ELR (cell line): ENCODE measurements at places on chromosomes 4 and X.

DNA sequence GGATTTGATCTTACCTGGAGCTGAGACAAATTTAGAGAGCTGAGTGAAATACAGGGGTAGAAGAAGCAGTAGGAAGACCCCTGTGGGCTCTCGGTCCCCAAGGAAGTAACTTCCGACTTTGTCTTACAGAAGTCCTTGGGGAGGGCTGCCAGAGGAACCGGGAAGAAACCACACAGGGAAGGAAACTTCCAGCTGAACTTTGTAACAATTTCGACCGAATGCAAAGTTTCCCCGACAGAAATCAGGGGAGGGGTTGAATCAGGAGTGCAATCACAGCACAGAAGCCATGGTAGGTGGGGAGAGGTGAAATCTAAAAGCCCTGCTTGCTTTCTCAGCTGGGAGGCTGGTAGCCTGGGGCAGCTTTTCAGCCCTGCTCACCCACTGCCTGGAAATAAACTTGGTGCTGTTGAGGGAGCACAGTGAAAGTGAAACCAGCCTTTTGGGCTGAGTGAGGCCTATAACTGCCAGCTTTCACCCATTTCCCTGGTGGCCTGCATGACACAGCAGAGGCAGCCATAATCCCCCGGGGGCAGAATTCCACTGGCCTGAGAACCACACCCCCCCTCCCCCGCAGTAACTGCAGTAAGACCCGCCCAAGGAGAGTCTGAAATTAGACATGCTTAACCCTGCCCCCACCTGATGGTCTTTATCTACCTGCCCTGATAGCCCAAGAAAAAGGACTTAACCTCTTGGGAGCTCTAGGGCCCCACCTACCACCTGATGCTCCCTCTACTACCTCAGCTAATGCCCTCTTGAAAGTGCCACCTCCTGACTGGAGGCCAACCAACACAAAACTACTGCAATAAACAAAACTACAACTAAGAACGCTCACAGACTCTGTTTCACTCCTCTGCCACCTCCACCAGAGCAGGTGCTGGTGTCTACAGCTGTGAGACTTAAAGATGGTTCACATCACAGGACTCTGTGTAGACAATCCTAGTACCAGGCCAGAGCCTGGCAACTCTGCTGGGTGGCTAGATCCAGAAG lies 248.2 kb downstream of the PARM1 start:
- DNase-seq = peak; percentile 69

GRCh38 chr4:21991050-21991449 lies 42.5 kb upstream of the KCNIP4 start:
- DNase-seq = peak; percentile 2

- DNase-seq = peak; percentile 58
These were observed at the start of gene STK26 for GRCh38 chrX:132022967-132023895. TSS of gene STK26 (plus strand) at chrX:132023302. CDS start at chrX:132023618, 316 bp downstream.

- DNase-seq = no peak
These were observed 41.6 kb downstream of the TRPC5OS start for GRCh38 chrX:111917591-111917990.

- peak; percentile 6 for DNase-seq
These were observed 544.7 kb downstream of the SPRY1 start for GRCh38 chr4:123941306-123941705.

- no peak for DNase-seq
These were observed 28.5 kb downstream of the ACSL4 start for GRCh38 chrX:109704563-109704962.

- DNase-seq = no peak
These were observed 1618.0 kb upstream of the PCDH10 start for GRCh38 chr4:131531087-131531486.

GRCh38 chr4:172982151-172982590 lies 186.4 kb upstream of the GALNT7 start:
- DNase-seq = peak; percentile 50

GRCh38 chr4:8938623-8939022 lies 67.0 kb upstream of the HMX1 start:
- no peak for DNase-seq

- peak; percentile 10 for DNase-seq
These were observed 1.1 kb upstream of the DUSP21 start for GRCh38 chrX:44842550-44843317.

GRCh38 chr4:135239964-135240363 lies 1038.4 kb upstream of the PABPC4L start:
- DNase-seq = peak; percentile 41

DNA sequence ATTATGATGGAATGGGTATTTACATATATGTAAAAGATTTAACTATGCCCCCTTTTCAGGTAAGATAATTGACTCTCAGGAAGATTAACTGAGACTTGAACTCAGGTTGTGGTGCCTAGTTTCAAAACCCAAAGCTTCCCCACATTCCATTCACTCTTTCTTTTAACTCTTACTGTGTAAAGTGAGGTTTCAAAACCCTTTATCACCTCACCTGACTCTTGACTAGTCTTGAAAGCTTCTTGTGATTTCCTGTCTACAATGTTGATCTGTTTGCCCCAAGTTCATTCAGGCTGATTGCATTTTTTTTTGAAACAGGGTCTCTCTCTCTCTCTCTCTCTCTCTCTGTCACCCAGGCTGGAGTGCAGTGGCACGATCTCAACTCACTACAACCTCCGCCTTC lies 40.5 kb upstream of the RAPGEF2 start:
- DNase-seq = no peak

GRCh38 chr4:13209600-13209999 lies 274.5 kb downstream of the RAB28 start:
- no peak for DNase-seq

- no peak for DNase-seq
These were observed 30.5 kb upstream of the PRKX start for GRCh38 chrX:3743801-3744439.

DNA sequence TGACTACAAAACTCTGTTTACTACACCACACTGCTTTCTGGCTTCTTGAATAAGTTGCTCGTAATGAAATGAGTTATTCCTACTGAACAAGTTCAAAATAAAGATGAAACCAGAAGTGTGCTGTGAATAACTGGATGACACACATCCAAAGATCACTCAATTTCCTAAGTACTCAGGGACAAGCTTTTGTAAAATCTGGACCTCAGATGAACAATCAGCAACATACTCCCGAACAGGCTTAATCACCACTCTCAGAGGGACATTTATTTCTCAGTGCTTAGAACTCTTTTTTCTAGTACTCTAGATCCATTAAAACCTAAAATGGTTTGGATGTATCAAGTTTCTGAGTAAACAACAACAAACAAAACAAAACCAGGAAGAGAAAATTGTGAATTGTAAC lies 61.5 kb upstream of the EXOC1L start:
- DNase-seq = peak; percentile 9

DNA sequence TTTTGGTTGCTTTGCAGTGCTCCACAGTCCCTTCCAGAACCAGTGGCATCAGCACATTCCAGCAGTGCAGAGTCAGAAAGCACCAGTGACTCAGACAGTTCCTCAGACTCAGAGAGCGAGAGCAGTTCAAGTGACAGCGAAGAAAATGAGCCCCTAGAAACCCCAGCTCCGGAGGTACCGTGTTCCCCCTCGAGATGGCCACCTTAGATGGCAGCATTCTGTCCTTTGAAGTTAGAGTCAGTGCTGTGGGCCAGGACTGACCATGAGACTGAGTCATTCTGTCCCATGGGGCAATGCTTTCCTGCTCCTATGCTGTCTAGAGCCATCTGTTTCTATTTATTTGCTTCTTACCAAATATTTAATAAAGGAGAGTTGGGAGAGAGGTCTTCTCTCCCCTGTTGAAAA lies 112.3 kb downstream of the KLHL8 start:
- peak; percentile 90 for DNase-seq

DNA sequence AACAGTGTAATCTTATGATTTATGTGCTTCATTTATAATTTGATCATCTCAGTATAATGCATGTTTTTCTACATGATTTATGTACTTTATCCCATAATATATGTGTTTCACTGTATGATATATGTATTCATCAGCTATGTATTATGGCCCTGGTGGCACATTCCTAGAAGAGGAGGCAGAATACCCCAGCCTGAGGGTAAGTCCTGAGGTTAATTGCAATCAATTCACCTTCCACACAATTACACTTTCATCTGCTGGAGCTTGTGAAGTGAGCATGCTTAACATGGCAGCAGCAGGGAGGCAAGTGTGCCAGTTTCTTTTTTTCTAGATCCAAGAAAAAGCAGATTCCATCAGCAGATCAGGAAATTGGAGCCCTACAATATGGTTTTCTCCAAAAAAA lies 81.2 kb downstream of the CXXC4 start:
- DNase-seq = no peak

- no peak for DNase-seq
These were observed 89.7 kb downstream of the ZNF718 start for GRCh38 chr4:213971-214370.

GRCh38 chr4:3299976-3300671 lies 7.3 kb downstream of the RGS12 start:
- DNase-seq = no peak

- no peak for DNase-seq
These were observed 402.4 kb upstream of the NDST4 start for GRCh38 chr4:115515772-115516171.

DNA sequence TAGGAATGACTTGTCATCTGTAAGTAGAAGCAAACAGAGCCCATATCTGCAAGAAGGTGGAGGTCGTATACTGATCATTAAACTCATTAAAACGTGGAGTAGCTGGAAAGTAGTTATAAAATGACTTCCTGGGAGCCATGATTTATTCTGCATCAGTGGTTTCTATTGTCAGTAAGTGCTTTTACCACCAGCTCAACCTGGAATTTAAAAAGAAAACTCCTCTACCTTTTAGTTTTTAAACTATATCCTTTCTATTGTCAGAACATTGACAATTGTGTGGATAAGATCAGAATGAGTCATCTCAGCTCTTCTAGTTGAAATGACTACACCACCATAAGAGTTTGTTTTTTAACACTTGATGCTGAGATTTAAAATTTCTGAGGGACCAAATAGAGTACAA lies 651.2 kb upstream of the GALNT7 start:
- peak; percentile 22 for DNase-seq

GRCh38 chr4:20614816-20615215 lies 85.4 kb upstream of the PACRGL start:
- no peak for DNase-seq

DNA sequence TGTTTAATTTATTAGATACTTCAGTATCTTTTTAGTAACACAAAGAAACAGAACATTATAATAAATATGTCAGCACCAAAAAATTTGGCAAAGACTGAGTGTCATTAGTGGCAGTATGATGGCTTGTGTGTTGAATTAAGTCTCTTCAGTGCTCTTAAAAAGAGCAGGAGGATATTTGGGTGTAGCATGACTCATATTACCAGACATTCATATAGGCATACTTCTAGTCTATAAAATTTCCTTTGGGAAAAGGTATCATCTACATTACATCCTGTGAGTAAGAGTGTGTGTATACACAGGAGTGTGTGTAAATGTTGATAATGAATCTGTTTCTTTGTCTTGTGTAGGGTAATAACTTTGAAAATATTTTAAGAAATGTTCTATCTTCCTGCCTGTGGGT lies 135.7 kb downstream of the CNKSR2 start:
- peak; percentile 67 for DNase-seq

- DNase-seq = peak; percentile 88
These were observed 180.4 kb upstream of the FAT1 start for GRCh38 chr4:186904101-186904500.

DNA sequence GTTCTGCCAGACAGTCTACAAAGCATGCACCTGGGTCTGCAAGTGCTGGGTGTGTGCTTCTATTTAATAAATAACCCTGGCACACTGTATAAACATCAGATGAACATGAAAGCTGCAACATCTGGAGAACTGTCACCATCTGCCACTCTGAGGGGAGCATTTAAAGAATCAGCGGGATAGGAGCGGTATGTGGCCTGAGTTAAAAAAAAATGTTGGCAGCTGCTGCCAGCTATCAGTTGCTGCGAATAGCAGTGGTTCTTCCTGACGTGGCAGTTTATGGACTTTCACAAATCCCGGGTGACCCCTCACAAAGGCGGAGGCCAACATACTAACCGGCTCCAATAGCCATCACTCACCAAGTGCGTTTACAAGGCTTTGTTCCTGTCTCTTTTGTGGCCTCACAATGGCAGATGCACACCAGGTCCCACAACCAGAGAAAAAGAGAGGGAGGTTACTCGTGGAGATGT lies 95.1 kb downstream of the RASL11B start:
- DNase-seq = no peak

GRCh38 chrX:123835661-123836371 lies 24.0 kb upstream of the XIAP start:
- peak; percentile 82 for DNase-seq

DNA sequence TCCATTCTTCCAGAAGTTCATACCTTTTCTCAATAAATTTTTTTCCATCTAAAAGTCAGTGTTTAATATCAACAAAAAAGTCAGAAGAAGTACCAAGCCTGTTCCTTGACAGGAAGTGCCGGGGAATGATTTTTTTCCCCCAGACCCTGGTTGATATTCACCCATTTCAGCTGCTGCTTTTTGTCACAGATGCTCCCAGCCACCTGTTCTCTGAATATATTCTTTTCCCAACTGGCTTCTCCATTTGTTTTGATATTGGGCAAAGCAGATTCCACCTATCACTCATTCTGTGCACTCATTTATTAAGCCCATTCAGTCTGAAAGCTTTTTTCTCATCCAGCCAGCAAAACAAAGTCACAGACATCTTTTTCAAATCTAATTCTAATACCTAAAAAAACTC lies 139.9 kb downstream of the FRMPD4 start:
- DNase-seq = no peak

DNA sequence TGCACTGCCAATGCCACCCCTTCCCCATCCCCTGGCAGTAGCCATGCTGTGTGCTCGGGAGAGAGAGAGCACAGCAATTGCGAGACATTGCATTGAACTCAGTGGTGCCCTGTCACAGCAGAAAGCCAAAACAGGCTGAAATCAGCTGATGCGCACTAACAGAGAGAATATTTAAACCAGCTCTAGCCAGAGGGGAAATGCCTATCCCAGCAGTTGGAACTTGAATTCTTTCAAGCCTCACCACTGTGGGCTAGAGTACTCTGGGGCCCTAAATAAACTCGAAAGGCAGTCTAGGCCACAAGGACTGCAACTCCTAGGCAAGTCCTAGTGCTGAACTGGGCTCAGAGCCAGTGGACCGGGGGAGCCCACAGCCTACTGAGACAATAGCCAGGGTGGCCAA lies 17.7 kb upstream of the RP2 start:
- no peak for DNase-seq

DNA sequence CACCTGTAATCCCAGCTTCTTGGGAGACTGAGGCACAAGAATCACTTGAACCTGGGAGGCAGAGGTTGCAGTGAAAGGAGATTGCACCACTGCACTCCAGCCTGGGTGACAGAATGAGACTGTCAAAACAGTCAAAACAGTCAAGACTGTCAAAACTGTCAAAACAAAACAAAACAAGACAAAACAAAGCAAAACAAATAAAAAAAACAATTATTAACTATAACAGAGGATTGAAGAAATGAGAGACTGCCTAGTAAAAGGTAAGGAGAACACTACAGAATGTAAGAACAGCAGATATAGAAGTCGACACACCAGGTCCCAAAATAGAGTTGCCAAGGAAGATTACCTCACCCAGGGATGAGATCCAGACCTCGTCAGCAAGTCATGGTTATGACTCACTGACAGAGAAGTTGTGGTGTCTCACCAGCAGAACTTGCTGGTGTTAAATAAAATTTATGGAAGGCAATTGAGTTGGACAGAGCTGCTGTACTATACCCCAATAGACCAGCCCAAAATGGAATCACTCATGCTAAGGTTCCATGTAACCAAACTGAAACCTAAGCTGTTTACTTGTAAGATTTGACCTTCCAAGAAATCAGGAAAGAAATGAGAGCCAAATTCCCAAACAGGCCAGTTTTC lies 32.1 kb upstream of the GK start:
- DNase-seq = peak; percentile 79
